ENCODE measurements at places on chromosomes 6 and 20.

- DNase-seq: peak; percentile 74
Observed at GRCh38 chr6:20875369-20875963, 341.2 kb downstream of the CDKAL1 start.

DNA sequence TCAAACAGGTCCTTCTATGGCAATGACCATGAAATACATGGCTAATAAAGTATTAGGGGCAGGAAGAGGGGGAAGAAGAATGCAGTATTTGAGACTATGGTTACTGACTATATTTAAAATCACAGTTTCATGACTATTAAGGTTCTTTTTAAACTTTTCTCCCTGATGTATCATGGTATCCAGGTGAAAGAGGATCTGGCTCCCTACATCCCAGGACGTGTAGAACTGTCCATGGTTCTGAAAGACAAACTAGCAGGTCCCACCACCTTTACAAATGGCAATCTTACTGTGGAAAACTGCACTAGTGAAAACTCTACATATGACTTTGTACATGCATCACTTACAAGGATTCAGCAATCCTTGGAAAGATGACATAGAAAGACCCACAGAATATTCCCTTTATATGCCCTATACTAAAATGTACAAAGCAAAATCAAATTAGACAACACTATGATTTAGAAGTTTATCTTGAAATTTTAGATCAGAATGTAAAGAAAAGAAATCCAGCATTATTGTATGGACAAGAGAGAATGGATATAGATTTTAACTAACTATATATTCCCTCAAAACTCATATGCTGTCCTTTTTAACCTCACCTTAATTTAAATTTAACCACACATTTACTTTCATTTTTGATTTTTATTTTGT is 33.5 kb downstream of the RPP21 start:
- DNase-seq: peak; percentile 50

DNA sequence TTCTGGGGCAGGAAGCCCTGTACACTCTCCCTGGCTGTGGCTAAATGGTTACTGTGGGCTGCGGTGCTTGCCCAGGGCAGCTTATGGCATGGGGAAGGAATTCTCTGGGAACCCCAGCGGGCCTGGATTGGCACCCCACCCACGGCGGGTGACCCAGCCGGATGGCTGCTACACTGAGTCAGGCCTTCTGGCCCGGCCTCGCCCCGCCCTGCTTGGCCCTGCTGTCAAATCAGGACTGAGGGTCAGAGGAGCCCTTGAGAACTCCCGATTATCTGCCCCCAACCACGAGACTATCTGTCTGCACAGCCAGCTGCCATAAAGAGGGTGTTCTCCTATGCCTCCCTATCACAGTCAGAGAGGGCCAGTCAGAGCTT is 7.3 kb upstream of the ITPR3 start:
- DNase-seq: peak; percentile 90

DNA sequence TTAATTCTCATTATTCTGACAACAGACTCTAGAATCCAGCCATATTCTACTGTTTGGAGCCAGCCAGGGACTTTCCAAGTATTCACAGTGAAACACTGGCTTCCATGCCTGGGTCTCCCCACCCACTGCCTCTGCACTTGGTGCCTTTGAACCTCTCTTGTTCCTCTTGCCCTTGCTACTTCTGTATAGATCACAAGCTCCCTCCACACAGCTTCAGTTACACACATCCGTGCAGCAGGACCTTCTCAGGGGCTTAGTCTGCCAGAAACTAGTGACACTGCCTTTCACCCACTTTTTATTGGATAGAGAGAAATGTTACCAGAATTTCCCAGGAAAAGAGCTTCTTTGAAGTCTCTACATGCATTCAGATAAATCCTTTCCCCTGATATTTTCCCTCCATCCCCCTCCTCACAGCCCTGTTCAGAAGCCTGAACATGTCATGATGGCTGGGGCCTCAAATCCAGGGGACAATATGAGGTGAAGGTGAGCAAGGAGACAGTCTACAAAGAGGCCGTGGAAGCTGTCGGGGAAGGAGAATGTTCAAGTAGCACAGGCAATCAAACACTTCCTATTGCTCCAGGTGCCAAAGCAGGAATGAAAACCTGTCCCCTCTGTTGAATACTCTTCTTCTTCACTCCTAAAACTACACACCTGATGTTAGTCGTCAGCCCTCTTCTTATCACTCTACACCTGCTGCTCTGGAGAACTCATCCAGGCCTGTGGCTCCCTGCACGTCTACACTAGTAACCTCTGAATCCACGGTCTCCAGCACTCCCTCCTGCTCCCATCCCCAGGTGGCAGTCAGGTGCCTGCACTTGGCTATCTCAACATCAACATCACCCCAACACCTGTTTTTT is 20.2 kb upstream of the HLA-DOA start:
- DNase-seq: peak; percentile 61

DNA sequence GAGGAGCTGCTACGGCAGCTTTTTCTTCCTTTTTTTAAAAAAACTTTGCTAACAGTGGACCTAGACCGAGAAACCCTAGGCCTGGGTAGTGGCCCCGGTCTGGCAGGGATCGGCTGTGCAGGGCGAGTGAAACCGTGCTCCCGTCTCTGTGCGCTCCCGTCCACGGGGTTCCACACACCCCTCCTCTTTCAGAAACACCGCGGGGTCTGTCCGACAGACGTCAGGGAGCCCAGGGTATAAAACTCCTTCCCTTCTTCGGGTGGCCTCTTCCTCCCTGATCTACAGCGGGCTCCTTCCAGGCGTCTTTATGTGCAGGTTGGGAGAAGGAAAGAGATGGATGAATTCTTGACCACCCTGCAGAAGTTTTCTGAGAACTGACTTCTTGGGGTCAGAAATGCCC is 27.1 kb upstream of the SMOC2 start:
- DNase-seq: no peak

- no peak for DNase-seq
Observed at GRCh38 chr20:63254606-63255384, 532 bp upstream of the NKAIN4 start.

DNA sequence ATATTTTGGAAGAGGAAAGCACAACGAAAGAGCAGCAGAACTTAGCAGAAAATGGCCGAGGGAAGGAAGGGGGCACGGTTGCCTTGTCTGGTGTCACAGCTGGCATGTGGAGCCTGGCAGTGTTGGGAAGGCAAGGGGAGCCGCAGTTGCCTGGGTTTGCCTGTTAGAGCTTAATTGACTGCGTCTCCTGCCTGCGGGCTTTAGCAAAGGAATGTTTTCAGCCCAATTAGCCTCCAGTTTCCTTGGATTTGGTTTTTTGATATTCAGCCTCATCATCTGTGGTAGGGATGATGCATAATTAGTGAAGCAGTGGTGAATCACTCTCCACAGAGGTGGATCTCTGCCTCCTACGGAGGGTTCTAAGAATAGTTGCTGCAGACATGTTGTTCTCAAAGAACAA is 832.6 kb downstream of the QKI start:
- peak; percentile 85 for DNase-seq

DNA sequence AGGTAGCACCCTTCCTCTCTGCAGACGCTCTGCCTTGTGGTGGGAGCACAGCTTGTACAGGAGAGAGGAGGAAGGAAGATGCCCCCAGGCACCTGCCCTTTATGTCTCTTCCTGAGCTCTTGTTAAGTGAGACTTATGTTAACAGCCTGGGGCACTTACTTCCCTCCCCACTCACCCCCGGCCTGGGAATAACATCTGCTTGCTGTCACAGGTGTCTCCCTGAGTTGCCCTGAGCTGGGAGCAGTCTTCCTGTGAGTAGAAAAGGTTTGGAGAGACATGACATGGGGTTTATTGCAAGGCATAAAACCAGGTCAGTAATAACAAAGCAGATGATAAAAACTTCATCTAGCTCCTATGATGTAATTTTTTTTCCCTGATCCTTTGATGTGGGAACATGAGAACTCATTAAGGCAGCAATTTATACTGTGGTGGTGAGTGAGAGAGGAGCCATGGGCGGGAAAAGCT is 1.9 kb downstream of the SSTR4 start:
- DNase-seq: no peak

GRCh38 chr20:6492271-6493055 is 275.0 kb upstream of the BMP2 start:
- DNase-seq: peak; percentile 63

- no peak for DNase-seq
Observed at GRCh38 chr6:33434961-33435360, 15.1 kb downstream of the SYNGAP1 start.

DNA sequence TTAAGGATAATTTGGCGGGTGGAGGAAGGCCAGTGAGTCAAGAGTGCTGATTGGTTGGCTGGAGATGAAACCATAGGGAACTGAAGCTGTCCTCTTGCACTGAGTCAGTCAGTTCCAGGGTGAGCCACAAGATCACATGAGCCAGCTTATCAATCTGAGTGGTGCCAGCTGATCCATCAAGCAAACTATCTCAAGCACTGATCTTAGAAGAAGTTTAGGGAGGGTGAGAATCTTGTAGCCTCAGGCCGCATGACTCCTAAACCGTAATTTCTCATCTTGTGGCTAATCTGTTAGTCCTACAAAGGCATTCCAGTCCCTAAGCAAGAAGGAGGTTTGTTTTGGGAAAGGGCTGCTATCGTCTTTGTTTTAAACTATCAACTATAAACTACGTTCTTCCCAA is 954.3 kb downstream of the KIF16B start:
- no peak for DNase-seq

DNA sequence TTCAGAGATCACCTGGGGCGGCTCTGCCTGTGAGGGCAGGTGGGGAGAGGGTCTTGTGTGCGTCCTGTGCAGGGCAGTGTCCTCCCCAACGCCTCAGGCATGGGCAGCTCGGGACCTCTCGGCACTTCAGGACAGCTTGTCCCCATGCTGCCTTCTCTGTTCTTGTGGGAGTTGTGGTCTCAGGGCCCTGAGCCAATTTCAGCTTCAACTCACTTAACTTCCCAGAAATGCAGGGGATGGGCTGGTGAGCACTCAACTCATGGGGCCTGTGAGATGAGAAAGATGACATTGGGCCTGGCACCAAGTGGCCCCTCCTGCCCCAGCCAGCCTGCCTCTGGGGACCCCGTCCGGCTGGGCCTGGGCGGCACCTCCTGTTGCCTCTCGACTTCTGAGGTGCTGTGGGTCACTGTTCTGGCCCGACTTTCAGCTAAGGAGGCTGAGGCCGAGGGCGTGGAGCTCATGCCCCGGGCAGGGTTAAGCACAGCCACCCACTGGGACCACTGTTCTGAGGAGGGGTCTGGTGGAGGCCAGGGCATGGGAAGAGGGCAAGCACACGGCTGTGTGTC is 6.7 kb downstream of the RGS19 start:
- DNase-seq: no peak

- DNase-seq: no peak
Observed at GRCh38 chr6:134666125-134666524, 283.8 kb downstream of the ALDH8A1 start.

DNA sequence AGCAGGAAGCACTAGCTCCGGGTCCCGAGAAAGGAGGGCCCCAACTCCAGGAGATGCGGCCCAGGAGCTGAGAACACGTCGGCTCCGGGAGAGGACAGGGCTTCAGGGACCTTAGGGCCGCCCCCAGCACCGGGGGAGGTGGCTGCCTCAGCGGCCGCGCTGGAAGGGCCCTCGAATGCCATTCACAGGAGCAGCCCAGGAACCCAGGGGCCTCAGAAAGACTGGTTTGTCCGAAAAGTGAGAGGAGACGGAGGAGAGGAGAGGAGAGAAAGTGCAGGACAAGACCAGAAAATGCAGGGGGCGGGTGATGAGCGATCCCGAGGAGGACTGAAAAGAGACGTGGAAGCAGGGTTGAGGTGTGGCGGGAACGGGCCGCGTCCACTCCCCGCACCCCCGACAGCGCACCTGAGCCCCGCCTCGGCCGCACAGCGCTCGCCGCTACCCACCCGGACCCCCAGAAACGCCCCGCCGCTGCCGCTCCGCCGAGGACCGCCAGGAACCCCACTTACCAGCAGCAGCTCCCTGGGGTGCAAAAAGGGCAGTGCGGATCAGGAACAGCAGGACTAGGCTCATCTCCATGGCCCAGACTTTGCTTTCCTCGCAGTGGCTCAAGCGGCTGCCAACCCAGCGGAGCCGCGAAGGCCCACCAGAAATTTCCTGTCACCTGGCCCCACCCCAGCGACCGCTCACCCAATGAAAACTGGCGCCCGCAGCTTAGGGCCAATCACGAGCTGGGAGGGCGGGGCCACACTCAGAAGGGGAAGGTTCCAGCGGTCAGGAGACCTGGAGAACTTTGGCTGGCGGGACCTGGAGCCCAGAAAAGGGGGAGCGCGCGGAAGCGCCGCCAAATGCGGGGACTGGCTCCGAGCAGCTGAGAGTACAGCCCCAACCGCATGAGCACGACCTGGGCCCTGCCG is 25.4 kb downstream of the HLA-F start:
- peak; percentile 86 for DNase-seq

- DNase-seq: no peak
Observed at GRCh38 chr20:62339647-62340062, 27.5 kb downstream of the LAMA5 start.

GRCh38 chr6:19067165-19067564 is 680.0 kb downstream of the RNF144B start:
- no peak for DNase-seq

GRCh38 chr6:11190625-11191245 is 41.7 kb downstream of the NEDD9 start:
- DNase-seq: no peak

DNA sequence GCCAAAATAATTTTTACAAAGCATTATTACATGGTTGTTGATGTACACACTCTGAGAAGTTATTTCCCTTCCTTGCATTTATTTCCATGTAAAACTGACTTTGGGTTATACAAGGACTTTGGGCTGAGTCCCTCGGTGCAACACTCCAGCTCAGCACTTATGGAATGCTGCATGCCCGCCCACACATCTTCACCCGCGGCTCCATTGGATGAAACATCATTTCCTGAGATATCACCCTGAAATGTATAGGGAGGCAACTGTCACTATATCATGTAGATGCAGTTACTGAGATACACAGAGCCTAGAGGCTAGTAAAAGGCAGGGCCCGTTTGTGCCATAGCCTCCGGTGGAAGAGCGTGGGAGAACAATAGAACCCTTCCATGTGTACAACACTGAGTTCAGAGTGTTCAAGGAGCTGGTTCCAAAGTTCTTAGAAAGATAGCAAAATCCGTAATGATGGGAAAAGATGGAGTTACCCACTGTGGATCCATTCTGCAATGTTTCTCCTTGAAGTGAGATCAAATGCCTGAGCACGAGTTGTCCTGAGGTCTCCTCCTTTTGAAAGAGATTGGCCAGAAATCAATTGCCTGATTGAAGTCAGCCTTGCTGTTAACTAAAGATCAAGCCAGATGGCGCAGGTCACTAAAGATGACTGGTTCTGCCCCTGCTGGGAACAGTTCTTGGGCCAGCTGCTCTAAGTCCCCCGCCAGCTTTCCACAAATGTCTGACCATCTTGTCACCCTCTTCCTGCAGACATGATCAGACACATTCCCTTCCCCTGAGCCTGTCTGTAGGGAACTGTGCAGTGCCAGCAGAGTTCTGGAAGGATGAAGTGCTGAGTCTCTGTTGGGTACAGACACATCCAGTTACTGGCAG is 100.9 kb upstream of the IYD start:
- DNase-seq: peak; percentile 44

DNA sequence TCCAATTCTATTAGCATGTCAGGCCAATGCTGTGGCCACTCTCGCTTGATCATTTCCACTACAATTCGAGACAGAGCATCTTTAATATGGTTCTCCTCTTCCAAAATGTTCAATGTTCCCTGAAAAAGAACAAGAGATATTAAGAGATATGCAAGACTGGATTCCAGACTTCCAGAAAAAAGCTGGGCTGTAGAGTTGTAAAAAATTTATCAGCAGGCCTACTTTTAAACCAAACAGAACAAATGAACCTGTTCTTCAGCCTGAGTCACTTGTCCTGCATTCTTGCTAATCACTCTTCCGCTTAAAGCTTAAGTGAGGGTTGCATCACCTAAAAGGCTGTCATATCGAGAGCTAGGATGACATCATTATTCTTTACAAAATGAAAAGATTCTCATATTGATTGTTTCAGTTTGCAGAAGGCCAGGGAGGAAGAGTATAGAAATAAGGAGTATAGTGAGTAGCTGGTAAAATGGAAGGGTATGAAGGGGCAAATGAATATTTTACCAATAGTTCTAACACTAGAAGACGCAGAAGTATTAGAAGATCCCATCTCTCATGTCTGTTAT is 4.9 kb downstream of the XPO5 start:
- peak; percentile 8 for DNase-seq
